ENCODE measurements at places on chromosomes 4 and X. TPM values are rescaled to one million over a fixed set of nuclear protein-coding genes. Genes with fewer than 3 reads are reported as not detected.

The TIGD4 gene
- total RNA-seq: 0.45 TPM

DNA sequence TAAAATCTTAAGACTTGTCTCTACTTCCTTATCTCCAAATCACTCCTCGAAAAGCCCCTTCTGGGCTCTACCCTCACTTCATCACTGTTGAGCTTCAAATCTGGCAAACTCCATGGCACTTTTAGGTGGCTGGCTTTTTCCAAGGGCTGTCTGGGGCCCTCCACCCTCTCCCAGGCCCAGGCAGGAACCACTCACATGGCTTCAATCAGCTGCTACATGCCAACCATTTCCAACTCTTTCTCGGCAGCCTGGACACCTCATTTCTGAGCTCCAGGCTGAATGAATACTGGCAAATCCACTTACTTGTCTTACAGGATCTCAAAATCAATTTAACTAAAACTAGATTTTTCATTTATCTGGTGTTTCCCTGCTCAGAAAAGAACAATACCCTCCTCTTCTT, 22.0 kb downstream of the USP46 start:
- DNase-seq: no peak

GRCh38 chr4:23818097-23818885, 71.6 kb downstream of the PPARGC1A start:
- no peak for DNase-seq

DNA sequence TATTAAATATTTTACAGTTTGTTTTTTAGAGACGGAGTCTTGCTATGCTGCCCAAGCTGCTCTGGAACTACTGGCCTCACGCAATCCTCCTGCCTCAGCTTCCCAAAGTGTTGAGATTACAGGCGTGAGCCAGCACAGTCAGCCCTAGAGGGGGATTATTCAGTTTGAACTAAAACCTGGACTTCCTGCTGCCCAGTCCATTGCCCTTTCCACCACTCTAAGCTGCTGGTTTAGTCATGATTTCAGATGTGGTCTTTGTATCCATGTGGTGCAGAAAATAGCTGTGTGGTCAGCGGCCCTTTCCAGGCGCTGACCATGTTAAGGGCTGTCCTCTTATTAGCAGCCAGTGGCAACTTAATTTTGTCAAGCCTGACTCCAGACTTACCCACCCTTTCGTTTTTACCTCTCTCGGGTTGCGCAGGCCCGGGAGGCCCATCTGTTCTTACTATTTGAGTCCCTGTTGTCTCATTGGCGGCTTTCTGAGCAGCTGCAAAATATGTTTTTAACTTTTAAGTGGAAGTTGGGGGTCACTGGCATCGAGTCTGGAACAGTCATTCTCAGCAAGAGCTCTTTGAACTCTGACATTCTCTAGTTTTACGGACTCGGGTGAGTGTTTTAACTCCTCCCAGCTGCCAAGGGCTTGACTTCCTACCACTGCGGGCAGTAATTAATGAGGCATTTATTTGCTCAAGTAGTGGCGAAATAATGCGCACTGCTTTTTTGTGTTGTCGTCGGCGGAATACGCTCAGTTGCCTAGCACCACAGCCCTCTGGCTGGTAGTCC, 773 bp upstream of the VMA21 start:
- peak; percentile 2 for DNase-seq

GRCh38 chrX:80513625-80514024, 93.4 kb downstream of the TENT5D start:
- DNase-seq: no peak
